ENCODE measurements at places on chromosomes 7 and 10.

DNA sequence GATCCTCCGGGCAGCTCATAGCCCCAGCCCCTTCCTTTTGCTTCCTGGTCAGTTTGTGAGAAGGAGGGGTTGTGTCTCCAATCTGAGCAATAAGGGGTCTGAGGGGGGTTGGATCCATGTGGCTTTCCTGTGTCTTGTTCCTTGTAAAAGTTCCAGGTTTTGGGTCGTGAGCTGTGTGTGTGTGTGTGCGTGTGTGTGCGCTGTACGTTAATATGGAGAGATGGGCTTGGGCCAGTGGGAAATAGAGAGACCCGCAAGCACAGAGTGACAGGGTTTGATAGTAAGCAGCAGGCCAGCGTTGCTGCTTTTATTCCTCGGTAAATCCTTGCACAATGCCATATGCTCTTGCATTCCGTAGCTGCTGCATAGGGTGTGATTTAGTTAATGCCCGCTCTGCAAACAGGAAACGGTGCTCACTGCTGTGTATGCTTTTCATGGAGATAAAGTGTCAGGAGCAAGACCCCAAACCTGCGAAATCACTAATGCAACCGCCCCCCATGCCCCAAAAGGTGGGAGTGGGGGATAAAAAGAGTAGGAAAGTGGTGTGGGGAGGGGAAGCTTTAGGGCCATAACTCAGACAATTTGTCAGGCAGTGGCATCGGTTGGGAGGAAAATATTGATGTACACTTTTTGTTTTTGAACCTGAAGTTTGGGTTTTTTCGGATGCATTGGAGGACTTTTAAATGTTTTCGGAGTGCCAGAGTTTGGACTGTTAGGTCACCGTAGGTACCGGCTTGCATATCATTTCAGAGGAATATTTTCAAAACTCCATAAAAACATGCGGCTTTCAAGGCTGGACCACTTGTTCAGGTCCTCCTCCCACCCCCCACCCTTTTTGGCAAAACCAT lies 108.7 kb downstream of the TCF7L2 start:
- DNase-seq, result peak; percentile 89

DNA sequence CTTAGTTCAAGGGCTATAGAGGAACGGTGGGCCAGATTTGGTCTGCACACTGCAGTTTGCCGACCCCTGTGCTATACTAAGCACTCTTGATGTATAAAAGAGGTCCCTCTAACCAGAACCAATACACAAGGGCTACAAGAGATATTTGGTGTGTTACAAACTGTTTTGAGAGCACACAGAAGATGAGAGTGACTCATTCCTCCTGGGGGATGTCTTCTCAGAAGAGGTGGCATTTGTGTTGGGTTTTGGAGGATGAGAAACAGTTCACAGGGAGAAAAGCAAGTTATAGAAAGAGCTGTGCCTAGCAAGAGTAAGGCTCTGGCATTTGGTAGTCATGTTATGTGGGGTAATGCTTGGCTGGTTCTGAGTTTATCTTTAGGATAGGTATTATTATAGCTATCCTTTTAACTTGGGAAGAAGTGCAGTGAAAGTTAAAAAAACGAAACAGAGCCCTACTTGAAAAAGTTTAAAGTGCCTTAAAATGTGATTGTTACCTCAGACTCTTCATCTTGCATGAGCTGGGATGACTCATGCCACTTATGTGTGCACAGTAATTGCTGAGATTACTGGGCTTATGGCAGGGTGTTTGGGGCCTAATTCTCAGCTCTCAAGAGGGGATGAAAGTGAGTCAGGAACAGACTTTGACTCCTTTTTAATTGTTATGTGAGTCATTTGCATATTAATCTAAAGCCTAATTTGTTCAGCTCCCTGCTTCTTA lies 160.4 kb downstream of the KIF20B start:
- peak; percentile 38 for DNase-seq

GRCh38 chr7:135308583-135309327 lies 75.1 kb downstream of the STRA8 start:
- DNase-seq, result no peak

- DNase-seq, result no peak
These were observed 67.1 kb downstream of the C10orf143 start for GRCh38 chr10:130043491-130043890.

DNA sequence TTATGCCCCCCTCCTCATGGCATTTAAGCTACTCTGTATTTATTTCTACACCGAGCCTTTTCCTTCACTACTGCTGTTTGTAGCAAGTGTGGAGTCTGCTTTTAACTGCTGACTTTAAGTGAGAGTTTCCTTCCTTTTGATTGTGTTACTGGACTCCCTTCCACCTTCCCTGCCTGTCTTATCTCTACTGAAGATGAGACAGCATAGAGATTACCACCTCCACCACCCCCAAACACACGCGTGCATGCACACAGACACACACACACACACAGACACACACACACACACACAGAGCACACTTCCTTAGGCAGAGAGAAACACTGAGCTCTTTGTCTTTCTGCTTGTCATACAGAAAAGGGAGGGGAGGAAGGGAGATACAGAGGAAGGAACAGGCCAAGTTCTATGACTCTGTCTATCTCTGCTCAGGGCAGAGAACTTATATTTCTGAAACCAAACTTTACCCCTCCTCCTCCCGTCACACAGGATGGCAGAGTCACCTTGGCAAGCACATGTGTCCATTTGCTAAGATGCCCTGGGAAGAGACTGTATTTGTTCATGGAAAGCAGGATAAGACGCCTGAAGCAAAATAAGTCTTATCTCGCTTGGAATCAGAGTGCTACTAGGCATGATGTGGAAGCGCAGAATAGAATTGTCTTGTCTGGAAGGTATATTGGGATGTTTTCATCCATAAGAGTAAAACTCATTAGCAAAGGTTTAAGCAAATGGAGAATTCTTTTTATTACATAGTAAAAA lies 81.8 kb upstream of the CAV2 start:
- no peak for DNase-seq

DNA sequence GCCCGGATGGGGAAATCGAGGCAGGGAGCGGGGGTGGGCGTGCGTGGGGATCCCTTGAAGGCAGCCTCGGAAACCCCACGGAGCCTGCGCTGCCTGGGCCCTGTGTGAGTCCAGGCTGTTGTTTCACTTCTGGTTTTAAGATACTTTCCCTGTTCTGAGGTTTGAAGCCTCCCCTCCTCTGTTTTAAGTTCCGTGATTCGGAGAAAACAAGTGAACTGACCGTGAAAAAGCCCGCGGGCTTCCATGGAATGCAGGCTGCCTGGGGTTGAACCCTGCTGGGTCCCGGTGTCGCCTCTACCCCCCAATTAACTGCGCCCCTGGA lies 401 bp downstream of the LRRC27 start:
- DNase-seq, result no peak

- no peak for DNase-seq
These were observed 72.0 kb downstream of the C10orf143 start for GRCh38 chr10:130038611-130039109.

DNA sequence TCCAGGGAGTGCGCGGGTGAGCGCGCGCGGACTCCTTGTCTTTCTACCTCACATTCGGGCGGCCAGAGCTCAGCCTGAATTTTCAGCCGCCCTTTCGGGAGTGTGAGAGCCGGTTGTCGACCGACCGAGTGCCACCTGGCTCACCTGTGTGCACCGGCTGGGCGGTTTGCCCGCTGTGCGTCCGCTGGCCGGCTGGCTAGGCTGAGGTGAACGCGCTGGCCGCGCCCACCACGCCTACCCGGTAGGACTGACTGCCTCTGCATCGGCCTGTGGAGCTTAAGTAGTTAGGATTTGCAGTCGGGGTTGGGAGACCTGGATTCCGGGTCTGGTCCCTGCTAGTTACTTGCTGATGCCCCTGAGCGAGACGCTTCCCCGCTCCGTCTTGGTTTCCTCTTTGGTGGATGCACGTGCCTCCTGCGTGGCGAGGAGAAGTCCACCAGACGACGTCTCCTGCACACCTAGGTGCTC lies 553 bp downstream of the TSPAN15 start:
- no peak for DNase-seq

DNA sequence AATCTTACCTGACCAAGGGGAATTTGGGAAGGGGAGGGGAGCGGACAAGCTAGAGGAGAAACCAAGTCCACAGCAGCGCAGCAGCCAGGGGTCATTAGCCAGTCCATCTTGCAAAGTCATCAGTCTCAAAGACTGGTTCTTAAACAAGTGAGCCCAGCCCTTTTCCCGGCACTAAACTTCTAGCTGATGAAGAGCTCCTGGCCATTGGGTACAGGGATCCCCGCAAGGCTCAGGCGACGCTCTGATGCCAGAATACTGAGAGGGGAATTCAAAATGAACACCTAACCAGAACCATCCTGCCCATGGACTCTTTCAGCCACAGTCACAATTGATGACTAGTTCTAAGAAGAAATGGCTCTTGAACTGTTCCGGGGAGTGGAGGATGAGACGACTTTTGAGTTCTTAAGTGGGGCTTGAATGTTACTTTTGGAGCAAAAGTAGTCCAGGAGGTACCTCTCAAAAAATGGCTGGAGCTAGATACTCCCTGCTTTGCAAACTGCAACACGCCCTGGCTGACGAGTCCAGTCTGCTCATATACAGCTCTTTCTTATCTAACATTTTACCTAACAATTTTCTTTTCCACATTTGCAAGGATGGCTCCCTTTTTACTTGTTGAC lies 2.5 kb upstream of the TWIST1 start:
- no peak for DNase-seq

- DNase-seq, result no peak
These were observed 1283.3 kb downstream of the TYW1 start for GRCh38 chr7:68279827-68280400.

- DNase-seq, result no peak
These were observed 19.4 kb upstream of the KNDC1 start for GRCh38 chr10:133140417-133141143.

GRCh38 chr10:100518761-100519241 lies 860 bp downstream of the SEC31B start:
- DNase-seq, result peak; percentile 57

DNA sequence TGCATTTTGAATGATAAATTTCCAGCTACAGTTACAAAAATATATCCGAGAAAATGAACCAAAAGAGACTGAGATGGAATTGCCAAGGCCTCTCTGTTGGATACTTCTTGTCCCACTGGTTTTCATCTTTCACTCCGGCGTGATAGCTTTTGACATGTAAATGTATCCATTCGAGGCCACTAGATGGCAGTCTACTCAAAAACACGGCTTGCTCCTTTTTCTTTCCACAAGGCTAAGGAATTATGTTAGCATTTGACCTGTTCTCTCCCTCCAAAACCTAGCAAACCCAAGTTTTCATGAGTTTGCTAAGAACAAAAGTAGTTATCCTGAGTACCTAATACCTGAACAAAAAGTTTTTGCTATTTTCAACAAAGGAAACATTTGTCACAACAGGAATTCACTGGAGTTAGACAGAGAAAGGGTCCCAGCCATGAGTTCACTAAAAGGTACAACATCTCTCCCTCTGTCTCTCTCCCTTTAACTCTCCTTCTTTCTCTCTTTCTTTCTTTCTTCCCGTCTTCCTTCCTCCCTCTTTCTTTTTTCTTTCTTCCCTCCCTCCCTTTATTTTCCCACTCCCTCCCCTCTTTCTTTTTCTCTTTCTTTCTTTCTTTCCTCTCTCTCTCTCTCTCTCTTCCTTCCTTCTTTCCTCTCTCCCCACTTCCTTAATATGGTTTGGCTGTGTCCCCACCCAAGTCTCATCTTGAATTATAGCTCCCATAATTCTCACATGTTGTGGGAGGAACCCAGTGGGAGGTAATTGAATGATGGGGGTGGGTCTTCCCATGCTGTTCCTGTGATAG lies 207.9 kb upstream of the MYO3A start:
- DNase-seq, result peak; percentile 54

GRCh38 chr10:122636953-122637352 lies 62.7 kb downstream of the C10orf120 start:
- no peak for DNase-seq

- no peak for DNase-seq
These were observed 2.1 kb downstream of the PDK4 start for GRCh38 chr7:95594185-95594584.

- DNase-seq, result no peak
These were observed 155.2 kb upstream of the TPK1 start for GRCh38 chr7:144991041-144991440.

GRCh38 chr10:18545621-18546305 lies 105.6 kb downstream of the NSUN6 start:
- peak; percentile 17 for DNase-seq

- DNase-seq, result no peak
These were observed 65.1 kb downstream of the MARCHF5 start for GRCh38 chr10:92356041-92356440.

- no peak for DNase-seq
These were observed 16.2 kb downstream of the SVIL start for GRCh38 chr10:29618341-29619171.

GRCh38 chr10:122655524-122656307 lies 43.9 kb downstream of the C10orf120 start:
- no peak for DNase-seq

DNA sequence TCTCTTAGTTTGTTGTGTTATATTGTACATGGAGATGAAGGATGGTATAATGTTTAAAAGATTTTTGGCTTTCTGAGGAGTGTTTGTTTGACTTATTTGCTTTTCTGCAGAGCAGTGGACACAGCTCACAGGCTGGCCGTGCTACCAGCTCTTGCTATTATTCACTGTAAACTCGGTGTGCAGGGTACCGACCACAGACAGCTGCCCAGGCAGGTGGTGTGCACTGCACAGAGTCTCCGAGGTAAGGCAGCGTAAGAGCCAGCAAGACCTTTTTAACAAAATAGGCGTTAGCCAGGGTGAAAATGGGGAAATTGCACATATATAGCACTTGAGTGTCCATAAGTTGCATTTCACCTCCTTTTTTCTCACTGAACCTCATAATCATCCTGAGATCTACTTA lies 438.0 kb downstream of the CNTNAP2 start:
- DNase-seq, result no peak

DNA sequence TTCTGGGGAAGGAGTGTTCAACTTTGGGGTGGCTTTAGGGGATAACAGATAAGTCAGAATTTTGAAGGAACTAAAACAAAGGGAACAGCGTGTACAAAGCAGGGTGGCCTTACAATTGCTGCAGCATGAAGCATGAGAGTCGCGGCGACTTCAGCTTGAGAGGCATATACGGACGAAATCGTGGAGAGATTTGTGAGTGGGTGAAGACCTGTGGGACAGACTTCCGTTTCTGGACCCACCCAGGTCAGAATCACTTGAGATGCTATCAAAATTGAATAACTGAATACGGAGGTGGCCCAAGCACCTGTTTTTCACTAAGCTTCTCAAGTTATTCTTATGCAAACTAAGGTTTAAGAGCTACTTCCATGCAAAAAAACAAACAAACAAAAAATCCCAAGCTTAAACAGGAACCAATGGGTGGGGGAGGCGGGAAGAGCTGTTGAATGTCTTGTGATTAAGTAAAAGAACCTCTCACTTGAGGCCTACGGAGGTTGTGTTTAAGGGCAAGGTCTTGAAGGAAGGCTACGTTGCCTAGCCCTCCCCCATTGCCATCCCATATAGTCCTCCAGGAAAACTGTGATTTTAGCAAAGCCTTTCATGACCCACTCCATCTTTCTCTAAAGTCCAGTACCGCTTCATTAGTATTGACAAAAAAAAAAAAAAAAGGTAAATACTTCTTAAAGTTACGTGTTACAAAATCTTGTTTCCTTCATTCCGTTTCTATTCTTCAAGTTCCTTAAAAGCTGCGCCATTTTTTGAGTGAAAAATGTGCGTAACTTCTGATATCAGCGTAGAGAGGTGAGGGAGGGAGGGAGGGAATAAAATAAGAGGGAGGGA lies 1.3 kb upstream of the TRIM24 start:
- DNase-seq, result no peak

All from AG10803 (cell line).